ENCODE measurements at places on chromosomes 2 and 18.

GRCh38 chr2:82641598-82642180 is 1817.4 kb downstream of the SUCLG1 start:
- no peak for DNase-seq

DNA sequence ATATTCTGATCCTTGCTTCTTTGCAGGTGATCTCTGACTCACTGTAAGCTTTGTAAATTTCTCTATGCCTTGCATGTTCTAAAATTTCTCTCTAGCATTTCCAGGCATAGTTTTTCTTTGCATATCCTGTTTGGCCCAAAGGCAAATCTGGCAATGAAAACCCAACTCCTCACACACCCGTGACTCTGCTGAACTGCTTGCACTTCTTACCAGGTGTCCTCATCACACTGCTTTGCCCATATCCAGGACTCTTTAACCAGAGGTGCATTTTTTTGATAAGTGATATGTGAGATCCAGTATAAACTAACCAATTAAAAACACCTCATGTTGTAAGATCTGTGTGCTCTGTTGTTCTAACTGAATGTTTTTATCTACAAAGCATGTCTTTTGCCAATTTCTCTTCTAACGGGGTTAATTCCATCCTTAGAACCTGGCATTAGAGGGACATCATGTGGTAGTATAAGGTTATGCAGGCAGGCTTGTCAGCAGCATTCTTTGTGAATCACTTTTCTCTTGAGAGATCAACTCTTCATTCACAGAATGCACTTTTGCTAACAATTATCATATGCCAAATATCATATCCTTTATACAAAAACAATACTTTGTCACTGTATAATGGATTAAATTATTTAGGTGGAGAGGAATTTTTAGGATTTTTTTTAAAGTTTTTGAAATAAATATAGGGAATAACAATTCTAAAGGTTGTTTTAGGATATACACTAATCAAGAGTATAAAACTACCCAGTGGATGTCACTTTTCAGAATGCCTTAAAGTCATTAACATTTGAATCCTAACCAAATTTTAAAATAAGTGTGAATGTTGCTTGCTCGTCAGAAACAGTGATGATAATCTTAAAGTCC is 20.8 kb upstream of the TMX3 start:
- no peak for DNase-seq

GRCh38 chr18:332007-332406 is 64.2 kb upstream of the THOC1 start:
- DNase-seq, result no peak

DNA sequence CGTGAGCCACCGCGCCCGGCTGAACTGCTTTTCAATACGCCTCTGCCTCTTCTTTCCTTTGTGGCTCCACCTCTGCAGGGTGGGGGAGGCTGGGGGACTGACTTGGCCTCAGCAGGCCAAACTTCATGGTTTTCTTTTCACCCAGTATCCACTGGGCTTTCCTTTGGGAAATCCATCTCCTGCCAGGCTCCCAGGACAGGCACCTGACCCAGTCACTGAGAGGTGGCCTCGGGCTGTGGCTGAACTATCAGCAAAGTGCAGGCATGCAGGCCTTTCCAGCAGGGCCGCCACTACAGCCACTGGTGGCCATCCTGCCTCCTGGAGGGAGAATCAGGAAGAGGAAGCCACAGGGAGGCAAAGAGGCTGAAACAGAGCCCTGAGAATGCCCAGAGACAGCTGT is 33.4 kb upstream of the SEMA4C start:
- no peak for DNase-seq
